Fibroblast of the aortic adventitia (primary cell): ENCODE measurements at places on chromosomes 4 and X. TPM values are rescaled to one million over a fixed set of nuclear protein-coding genes. Genes with fewer than 3 reads are reported as not detected.

Gene MAGEA11
- total RNA-seq = not detected in 2 replicates

Gene KLB
- under 0.01 TPM in 1 of 2 replicates, not detected in the other for total RNA-seq

Gene TEX13A
- not detected in 2 replicates for total RNA-seq

Gene BMPR1B
- 2.2 and 13.5 TPM in 2 replicates for total RNA-seq

Gene PPP1R2C
- not detected in 2 replicates for total RNA-seq

Gene PGAM4
- total RNA-seq = not detected in 2 replicates

Gene GC
- not detected in 2 replicates for total RNA-seq

GRCh38 chr4:1600811-1601532 is 83.1 kb downstream of the FAM53A start:
- DNase-seq = no peak

DNA sequence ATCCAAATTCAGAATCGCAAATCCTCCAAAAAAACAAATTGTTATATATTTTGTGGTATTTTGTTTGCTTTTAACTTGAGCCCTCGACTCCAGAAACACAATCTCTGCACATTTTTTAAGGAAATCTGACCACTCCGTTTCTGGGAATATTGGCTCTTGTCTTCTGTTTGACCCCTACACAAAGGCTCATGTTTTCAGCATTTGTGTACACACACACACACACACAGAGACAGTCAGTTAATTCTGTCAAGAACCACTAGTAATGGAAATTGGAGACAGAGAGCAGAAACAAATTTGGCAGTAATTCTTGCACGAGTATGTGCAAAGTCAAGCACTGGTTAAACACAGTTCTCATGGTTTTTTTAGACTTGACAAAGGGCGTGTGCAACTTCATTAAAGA is 115.4 kb downstream of the AFAP1 start:
- peak; percentile 76 for DNase-seq

GRCh38 chrX:103586314-103586646 is 965 bp downstream of the TCEAL4 start:
- DNase-seq = peak; percentile 10

DNA sequence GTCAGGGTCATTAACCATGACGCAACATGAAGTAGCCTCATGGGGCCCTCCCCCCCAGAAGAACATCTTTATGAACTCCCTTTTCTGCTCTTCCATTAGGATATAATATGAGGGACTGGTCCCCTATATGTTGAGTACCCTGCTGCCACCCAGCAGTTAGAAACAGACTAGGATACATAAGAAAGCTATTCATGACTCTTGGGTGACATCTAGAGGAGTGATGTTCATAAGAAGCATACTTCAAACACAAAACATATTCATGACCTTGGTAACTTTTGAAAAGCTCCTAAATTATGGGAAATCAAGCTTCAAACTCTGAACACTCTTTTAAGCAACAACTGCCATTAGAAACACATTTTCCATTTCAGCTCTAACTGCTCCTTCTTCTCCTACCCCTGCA is 155.2 kb upstream of the SPIN4 start:
- peak; percentile 65 for DNase-seq

- DNase-seq = no peak
These were observed 990 bp upstream of the HADH start for GRCh38 chr4:107988763-107989035.

GRCh38 chr4:8257854-8258253 is 11.7 kb upstream of the HTRA3 start:
- no peak for DNase-seq

- DNase-seq = peak; percentile 65
These were observed 167.9 kb downstream of the SMIM20 start for GRCh38 chr4:26081795-26082498.

DNA sequence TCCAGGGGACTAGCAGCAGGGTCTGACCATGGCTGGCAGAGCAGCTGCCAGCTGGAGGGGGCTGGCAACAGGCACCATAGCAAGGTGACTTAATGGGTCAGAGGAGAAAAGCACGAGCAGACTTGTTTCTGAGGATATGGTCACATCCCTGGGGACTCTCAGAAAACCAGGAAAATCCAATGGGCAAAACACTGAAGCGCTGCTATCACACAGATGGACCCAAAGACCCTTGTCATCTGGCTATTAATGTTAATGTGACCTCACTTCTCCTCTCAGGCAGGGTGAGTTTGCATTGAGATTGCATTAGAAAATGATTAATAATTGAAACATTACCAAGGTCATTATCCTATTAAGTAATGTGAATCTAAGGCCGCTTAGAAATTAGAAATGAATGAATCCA is 293.7 kb upstream of the GALNT7 start:
- DNase-seq = no peak

DNA sequence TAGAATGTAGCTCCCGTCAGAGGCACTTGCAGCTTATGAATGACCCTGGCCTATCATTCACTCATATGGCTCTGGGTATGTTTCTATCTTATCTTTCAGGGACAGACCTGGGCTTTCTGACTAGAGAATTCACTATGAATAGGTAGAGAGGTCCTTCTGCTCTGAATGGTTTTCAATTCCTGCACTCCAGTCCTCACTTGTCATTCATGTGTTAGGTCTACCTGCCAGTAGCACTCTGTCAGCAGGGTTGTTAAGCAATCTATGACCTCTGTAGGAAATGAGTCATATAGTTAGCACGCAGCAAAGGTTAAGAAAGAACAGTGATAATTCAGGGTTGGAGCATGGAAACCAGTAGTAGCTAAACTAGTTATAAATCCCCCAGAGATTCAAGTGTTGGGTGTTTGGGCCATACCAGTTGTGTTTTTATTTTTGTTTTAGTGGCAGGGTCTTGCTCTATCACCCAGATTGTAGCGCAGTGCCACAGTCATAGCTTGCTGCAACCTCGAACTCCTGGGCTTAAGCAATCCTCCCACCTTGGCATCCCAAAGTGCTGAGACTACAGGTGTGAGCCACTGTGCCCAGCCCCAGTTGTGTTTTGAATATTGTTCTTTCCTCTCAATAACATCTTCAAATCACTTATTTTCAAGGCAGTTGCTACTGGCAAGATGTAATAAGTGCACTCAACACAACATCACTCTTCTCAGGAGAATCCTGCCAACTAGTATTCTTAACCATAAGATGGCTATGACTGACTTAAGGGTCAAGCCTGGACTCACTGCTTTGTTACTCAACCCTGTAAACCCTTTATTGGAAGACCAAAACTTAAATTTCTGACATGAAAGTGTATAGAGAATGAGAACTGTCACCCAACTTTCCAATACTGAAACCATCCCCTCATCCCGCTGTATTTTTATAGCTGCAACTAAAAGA is 25.1 kb downstream of the ARL13A start:
- peak; percentile 31 for DNase-seq

GRCh38 chrX:41314204-41314603 is 19.8 kb upstream of the DDX3X start:
- no peak for DNase-seq

- DNase-seq = no peak
These were observed 27.2 kb downstream of the SLC39A8 start for GRCh38 chr4:102318105-102318504.

DNA sequence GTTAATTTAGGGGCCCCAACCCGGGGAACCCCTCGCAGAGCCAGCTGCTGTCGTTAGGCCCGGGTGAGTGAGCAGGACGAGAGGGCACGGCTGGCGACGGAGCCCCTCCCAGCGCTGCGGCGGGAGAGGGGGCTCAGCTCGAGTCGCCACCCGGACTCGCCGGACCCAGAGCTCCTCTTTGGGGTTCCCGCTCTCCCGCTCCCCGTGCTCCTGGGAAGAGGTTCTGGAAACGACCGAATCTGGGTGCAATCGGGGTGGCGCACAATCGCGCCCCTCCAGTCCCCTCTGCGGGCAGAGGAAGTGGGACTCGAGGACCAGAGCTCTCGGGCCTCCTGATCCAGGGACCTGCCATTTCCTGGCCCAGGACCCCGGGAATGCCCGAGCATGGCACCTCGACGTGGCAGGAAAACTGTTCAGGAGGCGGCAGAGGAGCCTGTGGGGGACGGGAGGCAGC is 37.3 kb upstream of the ARAF start:
- DNase-seq = no peak

DNA sequence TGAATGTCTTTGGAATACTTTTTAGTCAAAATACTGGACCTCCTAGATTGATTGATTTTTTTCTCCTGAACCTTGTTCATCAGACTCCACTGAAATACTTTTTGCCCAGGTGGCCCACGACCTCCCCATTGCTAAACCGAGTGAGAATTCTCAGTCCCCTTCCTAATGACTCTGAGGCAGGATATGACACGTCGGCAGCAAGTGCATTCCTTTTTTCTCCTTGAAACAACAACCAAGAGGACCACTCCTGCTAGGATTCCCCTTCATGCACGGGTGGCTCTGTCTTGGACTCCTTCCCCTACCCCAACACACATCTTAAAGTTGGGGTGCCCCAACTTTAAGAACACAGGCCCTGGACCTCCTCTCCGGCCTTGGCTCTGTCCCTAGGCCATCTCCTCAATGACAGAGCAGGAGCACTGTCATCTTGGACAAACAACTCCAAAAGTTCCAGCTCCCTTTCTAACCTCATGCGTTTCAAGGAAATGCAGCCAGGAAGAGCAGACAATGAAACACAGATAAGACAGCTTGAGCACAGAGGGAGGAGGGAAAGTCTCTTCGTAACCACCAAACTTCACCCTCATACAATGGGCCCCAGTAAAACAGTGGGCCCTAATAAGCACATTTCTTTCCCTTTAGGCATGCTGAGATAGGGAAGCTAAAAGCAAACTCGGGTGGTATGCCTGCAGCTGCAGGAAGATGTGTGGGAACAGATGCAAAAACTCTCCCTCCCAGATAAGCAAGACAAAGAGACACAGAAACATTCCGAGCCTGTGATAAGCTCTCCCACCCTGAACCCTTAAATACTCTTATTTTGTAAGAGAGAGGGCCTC is 33.9 kb downstream of the ZBTB49 start:
- peak; percentile 34 for DNase-seq

- DNase-seq = no peak
These were observed 384.6 kb downstream of the PPP3CA start for GRCh38 chr4:100962698-100963097.
